ENCODE measurements at places on chromosomes 2 and 18.

- DNase-seq: peak; percentile 29
These were observed 519 bp downstream of the TTL start for GRCh38 chr2:112482309-112483041.

GRCh38 chr2:16750175-16750924, 84.7 kb upstream of the CYRIA start:
- DNase-seq: no peak

DNA sequence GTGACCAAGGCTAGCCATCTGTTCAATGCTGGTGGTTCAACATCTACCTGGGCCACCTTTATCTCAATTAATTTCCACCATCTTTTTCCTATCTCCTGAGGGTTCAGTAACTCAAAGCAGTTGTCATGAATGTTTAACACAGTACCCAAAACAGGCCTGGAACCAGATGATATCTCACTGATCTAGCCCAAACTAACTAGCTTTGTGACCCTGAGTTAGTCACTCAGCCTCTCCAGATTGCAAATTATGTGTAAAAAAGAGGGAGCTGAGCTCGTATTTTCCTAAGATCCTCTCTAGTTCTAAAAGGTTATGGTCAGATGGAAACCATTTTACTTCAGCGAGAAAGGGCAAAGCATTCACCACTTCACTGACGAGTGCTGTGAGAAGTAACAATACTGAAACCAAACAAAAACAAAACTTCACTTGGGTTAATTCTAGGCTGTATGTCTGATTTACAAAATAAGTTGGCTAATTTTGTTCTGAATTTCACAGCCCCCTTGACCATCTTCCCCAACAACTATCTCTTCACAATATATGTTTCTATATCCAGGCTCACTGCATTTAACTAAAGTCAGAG, 14.8 kb downstream of the SPRED2 start:
- no peak for DNase-seq

- no peak for DNase-seq
These were observed 742.9 kb upstream of the DDX18 start for GRCh38 chr2:117071556-117072102.

- no peak for DNase-seq
These were observed 257.6 kb downstream of the MREG start for GRCh38 chr2:215755641-215756345.

GRCh38 chr2:232288489-232289030, 90.0 kb upstream of the ALPP start:
- no peak for DNase-seq

DNA sequence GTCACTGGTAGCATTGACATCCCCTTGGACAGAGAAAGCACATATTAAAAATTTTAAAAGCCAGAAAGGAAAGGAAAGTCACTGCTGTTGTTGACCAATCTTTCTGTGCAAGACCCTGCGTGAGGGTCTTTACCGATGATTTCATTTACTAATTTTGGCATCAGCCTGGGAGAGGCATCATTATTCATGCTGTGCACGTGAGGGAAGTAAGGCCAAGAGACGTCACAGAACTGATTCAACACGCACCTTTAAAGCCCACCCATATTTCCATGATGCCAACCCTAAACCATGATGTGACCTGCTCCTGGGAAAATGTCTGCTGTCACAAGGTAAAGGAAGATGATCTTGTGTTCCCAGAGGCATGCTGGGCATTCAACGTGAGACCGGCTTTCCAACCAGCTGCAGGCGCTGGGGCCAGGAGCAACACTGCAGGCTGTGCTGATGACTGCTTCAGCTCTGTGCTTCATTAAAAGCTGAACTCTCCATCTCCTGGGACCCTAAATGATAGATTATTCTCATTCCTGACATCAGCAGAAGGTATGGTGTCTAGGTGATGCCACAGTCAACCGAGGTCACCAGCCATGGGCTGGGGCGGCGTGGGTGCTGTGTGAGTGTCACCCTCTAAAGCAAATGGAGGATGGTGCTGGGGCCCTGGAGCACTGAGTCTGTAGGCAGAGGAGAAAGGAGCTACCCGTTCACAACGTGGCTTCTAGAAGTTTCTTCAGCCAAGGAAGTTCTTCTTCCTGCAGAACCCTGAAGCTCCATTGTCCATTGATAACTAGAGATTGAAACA, 53.9 kb downstream of the TMEM18 start:
- no peak for DNase-seq

DNA sequence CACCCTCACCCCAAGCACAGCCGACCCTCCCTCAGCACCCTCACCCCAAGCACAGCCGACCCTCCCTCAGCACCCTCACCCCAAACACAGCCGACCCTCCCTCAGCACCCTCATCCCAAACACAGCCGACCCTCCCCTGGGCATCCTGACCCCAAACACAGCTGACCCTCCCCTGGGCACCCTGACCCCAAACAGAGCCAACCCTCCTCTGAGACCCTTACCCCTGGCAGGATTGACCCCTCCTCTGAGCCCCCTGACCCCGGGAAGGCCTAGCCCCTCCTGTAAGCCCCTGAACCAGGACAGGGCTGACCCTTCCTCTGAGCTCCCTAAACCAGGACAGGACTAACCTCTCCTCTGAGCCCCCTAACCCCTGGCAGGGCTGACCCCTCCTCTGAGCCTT, 84.4 kb upstream of the RAB6C start:
- DNase-seq: no peak

DNA sequence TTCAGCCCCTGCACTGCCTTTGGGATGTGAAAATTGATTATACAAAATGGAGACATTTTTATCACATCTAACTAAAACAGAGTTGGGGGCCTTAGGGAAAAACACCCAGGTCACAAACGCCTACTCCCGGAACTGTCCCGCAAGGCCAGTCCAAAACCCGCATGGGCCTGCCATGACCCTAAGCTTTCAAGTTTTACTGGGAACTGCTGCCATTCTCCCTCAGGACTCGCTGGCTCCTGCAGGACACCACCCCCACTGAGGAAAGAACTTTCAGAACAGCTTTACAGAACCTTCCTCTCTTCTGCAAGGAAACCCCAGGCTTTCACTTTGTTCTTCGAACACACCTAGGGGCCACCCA, 320.4 kb upstream of the HS6ST1 start:
- DNase-seq: no peak

GRCh38 chr2:152303951-152304350, 31.0 kb upstream of the FMNL2 start:
- no peak for DNase-seq

- DNase-seq: no peak
These were observed 51.5 kb downstream of the CABLES1 start for GRCh38 chr18:23186781-23187180.

- DNase-seq: peak; percentile 65
These were observed 477 bp downstream of the ACVR1 start for GRCh38 chr2:157875641-157876065.

- DNase-seq: no peak
These were observed 444.1 kb upstream of the SMIM21 start for GRCh38 chr18:75871596-75871995.

- no peak for DNase-seq
These were observed 44.9 kb upstream of the YWHAQ start for GRCh38 chr2:9675415-9676351.

DNA sequence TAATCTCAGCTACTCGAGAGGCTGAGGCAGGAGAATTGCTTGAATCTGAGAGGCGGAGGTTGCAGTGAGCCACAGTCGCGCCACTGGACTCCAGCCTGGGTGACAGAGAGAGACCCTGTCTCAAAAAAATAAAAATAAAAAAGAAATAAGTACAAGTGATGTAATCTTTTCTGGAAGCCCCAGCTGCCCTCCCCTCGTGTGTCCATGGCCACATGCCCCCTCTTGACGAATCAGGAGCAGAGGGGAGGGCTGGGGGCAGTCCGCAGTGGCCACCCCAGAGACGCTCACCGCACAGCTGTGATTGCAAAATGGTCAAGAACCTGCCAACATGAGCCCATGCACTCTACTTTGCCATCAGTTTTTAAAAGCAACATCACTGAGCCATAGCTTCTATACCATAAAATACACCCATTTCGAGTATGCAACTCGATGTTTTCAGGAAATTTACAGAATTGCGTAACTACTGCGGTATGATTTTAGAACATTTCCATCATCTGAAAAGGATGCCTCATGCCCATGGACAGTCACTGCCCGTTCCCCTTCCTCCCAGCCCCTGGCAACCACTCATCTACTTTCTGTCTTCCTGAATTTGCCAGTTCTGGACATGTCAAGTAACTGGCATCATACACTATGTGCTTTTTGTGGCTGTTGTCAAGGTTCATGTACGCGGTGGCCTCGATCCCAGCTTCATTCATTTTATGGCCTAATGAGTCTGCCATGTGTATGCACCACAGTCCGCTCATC, 88.1 kb downstream of the NDUFA10 start:
- no peak for DNase-seq

DNA sequence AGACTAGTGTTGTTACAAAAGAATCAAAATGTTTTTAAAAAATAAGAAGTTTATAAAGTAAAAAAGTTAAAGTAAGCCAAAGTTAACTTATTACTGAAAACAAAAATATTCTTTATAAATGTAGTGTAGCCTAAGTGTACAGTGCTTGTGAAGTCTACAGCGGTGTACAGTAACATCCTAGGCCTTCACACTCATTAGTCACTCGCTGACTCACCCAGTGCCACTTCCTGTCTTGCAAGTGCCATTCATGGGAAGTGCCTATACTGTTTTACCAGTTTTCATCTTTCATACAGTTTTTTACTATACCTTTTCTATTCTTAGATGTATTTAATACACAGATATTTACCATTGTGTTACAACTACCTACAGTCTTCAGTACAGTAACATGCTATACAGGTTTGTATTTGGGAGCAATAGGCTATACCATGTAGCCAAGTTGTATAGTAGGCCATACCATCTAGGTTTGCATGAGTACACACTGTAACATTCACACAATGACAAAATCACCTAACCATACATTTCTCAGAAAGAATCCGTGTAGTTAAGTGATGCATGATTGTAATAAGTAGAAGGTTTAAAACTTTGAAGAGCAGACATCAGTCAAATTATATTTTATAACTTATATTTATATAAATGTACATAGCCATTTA, 13.4 kb downstream of the SERPINB7 start:
- no peak for DNase-seq

GRCh38 chr2:102126169-102126568, 16.4 kb upstream of the IL1R1 start:
- no peak for DNase-seq

DNA sequence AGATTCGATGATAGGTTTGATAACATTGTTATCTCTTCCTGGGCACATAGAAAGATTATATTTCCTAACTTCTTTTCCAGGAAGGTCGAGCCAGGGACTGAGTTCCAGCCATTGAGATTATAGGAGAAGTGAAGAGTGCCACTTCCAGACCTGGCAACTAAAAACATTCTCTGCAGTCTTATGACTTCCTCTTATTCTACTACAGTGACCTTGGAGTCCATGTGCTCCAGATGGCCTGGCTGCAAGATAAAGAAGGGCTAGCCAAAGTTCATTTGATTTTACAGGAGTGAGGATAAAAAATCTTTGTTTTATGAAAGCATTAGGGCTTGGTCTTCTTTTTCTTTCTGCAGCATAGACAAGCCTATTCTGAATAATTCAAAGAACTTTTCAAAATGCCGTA, 363.0 kb downstream of the FSIP2 start:
- peak; percentile 13 for DNase-seq

GRCh38 chr2:55431982-55432627, 12.4 kb upstream of the CCDC88A start:
- no peak for DNase-seq

- no peak for DNase-seq
These were observed 8.4 kb downstream of the FHL2 start for GRCh38 chr2:105390454-105390853.

- DNase-seq: no peak
These were observed 5.1 kb upstream of the MALT1 start for GRCh38 chr18:58666176-58666575.

- no peak for DNase-seq
These were observed 193.6 kb upstream of the FANCL start for GRCh38 chr2:58434692-58435091.

- DNase-seq: peak; percentile 78
These were observed 36.5 kb upstream of the CYTIP start for GRCh38 chr2:157480182-157480961.

DNA sequence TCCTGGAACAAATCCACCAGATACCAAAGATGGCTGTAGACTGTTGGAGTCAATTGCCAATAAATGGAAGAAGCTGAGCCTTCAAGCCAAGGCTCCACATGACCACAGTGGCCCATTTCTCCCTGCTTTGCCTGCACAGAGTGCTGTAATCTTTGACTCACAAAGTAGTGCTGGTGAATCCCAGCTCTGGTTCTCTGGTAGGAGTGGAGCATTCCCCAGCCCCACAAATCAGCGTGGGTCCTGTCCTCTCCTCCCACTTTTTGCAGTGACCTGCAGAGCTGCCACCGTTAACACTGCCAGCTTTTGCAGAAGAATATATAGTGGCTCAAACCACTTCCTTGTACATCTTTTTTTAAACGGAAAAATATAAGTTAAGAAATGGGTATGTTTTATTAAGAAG, 93.9 kb downstream of the MGAT5 start:
- DNase-seq: no peak

DNA sequence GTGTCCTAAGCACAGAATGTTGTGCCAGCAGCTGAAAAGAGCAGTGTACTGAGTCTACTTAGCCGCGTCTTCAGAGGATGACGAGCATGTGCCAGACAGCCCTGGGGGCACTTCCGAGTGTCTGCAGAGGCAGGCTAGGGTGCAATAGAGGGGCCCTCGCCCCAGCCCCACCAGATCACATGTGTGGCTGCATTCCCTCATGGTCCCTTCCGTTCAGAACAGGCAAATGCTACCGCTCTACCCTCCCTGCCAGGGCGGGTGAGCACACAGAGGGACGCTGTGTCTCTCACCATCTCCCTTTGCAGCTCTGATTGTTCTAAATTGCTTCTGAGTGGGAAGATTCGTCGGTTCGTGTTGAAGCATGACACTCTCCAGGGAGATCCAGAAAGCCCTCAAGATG, 212.2 kb upstream of the RAB12 start:
- DNase-seq: no peak

DNA sequence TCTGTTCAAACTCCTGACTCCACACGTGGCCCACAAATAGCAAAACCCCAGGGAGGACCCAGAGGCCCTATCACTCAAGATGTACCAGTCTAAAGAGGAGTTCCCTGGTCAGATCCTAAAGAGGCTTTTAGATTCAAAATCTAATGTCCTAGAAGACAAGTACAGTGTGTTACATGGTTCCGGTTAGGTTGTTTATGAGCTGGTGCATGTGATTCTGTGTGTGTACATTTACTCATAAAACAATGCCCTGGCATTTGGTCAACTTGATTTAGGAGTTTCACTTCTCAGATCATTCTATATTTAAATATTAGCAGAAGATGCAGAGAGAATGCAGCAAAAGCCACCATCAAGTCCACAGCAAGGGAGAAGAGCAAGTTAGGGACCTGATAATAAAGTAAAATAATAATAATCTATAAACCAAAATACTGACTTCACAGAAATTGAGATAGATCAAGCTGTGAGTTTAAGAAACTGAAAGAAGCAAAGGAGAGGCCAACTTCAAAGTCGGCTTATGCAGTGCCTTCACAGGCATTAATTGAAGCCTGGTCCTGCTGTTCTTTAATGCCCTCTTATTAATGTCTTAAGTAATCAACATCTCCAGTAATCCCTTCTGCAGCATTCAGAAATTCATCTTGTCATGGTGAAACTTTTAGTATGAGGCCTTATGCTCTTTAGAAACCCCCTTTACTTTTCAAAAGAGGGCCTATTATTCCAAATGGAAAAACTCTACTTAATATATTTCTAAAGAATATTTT, 4.2 kb upstream of the AP1S3 start:
- no peak for DNase-seq

GRCh38 chr2:232336241-232336736, 42.3 kb upstream of the ALPP start:
- DNase-seq: no peak

- DNase-seq: peak; percentile 50
These were observed 3.0 kb upstream of the IRS1 start for GRCh38 chr2:226802573-226802972.

Measured in body of pancreas (tissue), 4 donors.